Esophagus squamous epithelium (tissue), 5 donors: ENCODE measurements at places on chromosomes 1 and 21.

- peak overlapping the region; percentile 21 for H3K27ac ChIP-seq
- no peak for DNase-seq
- peaks cover 4% of the 10 kb centered on the region for H3K4me1 ChIP-seq
Measured at GRCh38 chr1:67333603-67334002, 25.9 kb downstream of the IL12RB2 start.

DNA sequence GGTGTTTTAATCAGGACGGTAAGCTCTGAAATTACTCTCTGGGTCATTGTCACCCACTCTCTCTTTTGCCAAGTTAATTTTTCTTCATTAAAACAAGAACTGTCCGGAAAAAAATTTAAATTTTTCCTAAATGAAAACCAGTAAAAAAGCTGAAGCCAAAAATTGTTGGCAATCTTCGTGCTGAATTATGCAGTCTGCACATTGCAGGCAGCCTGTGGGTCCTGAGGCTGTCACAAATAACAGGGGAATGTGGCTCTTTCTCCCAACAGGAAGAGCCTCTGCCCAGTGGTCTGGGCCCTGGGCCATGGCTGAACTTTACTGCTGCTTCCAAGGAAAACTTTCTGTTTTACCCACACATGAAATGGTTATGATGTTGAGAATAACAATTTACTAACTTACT, 153.9 kb upstream of the SPAG17 start:
- H3K27ac ChIP-seq: no peak overlapping the region
- no peaks in the 10 kb centered on the region for H3K36me3 ChIP-seq
- DNase-seq: no peak
- no peak overlapping the region for H3K4me3 ChIP-seq

GRCh38 chr1:165915932-165916348, 88.5 kb downstream of the UCK2 start:
- no peak overlapping the region for H3K4me3 ChIP-seq
- H3K27ac ChIP-seq: no peak overlapping the region
- DNase-seq: no peak
- no peaks in the 10 kb centered on the region for H3K4me1 ChIP-seq
- no peaks in the 10 kb centered on the region for H3K36me3 ChIP-seq

DNA sequence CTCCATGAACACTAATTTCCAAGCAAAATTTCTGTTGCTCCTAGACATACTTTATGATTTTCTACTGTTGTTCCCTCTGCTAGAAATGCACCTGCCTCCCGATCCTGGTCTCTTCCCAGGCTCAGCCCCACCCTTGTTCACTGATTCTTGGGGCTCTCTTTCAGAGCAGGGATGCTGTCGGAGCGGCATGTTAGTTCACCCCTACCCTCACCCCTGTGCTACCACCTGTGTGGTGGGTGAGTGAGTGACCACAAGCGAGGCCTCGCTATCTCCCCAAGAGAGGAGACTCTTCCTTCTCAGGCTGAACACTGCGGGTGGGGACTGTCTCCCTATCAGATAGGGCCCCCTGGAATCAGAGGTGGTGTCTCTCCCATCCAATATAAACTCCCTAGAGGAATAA, 4.9 kb upstream of the S100A8 start:
- H3K36me3 ChIP-seq: no peaks in the 10 kb centered on the region
- no peak for DNase-seq
- peaks cover 20% of the 10 kb centered on the region for H3K4me1 ChIP-seq
- no peaks in the 10 kb centered on the region for H3K27me3 ChIP-seq
- no peak overlapping the region for H3K27ac ChIP-seq
